ENCODE measurements at places on chromosomes 12 and 14. TPM values are rescaled to one million over a fixed set of nuclear protein-coding genes. Genes with fewer than 3 reads are reported as not detected.
A peak's percentile ranks its signal among the peaks of the same experiment; 100 is the strongest.

DNA sequence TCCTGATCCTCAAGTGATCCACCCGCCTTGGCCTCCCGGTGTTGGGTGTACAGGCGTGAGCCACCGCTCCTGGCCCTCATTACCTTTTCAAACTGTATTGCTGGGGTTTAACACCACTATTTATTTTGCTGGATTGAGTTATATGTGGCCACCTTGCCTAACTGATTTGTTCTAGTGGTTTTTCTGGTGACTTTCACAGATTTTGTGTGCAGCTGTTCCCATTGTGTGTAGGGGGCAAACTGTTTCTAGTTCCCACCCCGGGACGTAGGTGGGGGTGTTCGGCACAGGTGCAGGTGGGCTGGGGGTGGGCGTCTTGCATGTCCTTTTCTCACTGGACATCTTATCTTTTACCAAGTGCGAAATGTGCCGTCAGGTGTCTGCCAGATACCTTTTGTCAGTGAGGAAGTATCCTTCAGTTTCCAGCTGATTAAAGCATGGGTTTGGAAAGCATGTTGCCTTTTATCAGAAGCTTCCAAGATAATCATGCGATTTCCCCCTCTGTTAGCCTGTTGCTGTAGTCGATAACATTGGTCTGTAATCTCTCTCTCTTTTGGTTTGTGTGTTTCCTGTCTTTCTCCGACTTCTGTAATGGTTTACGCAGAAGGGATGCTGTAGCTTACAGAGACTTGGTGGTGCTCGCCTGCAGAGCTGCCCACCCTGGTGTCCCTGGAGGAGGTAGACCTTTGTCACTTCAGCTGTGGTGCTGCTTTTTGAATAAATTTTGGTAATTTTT is 33.6 kb downstream of the AACS start:
- no peak for DNase-seq

DNA sequence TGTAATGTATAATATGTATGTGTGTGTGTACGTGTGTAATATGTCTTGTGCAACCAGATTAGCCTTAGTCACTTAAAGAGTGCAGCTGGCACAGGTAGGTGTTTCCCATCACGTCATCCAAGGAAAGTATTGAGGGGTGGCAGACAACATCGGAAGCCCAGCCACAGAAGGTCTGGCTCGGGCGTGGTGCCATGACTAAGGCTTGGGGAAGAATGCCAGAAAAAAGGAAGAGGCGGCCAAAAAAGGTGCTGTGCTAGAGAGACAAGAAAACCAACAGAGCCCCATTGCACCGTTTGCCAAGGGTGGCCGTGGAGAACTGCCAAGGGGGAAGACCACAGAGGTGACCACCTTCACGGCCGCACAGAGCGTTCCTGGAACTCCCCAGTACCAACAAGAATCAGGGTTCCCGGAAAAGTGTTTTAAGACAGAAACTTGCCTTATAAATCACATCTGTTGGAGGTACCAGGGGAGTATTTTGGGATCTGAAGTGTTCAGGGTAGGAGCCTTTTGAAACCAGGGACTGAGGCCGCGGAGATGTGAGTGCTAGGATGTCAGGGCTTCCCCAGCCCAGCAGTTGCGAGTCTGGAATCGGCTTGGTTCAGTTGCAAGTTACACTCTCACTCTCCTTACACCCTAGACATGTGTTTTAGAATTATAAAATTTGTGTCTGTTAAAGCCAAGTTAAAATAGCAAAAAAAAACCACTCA is 131.2 kb upstream of the DYRK2 start:
- no peak for DNase-seq

DNA sequence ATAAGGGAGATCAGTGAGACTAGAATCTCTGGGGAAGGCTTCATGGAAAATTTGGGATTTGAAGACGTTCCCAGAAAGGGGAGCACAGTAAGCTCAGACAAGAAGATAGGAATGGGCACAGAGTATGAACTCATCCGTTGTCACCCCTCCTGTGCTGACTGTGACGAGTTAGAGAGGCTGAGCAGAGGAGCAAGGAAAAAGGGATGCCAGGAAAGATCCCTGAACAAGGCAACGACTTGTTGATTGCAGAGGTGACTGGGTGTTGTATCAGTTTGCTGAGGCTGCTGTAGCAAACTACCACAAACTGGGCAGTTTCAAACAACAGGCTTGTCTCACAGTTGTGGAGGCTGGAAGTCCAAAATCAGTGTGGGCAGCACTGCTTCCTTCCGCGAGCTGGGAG is 5.9 kb upstream of the GPD1 start:
- DNase-seq = no peak

DNA sequence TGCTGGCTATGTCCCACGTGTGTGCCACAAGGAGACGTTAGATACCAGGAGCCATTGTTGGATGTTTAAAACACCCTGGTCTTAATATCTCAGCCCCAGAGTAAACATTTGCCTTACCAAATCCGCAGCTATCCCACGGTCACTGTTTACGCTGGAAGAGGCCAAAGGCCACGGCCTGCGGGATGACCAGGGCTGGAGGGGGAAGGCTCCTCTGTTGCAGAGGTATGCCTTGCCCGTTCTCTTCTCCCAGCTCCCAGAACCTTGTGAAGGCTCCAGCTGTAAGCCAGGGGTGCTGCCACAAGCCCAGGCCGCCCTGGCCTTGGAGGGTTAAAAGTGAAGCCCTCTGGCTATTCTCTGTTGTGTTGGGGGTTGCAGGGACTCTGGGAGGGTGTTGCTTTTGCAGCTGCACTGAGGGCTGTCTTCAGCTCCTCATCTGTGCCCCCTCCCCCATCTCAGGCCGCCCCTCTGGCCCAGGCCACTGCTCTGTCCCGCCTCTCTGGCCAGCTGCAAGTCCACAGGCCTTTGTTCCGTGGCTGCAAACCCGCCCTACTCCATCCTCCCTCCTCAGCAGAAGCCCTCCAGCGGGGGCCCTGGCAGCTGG is 2.5 kb downstream of the PLEKHG3 start:
- no peak for DNase-seq

DNA sequence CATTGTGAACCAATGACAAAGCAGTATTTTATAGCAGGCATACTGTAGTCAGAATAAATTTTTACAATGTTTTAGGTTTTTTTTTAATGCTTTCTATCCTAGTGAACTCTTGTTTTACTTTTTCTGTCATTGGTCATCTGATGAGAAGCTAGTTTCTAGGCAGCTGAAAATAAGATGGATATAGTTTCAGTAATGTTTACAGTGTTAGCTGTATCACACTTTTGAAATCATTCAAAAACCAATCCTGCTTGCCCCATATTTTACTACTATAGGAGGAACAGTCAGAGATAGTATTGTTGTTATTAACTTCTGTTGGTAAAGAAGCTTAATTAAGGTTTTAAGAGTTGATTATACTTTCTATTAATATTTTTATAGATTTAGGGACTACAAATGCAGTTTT is 24.5 kb downstream of the USP15 start:
- no peak for DNase-seq

DNA sequence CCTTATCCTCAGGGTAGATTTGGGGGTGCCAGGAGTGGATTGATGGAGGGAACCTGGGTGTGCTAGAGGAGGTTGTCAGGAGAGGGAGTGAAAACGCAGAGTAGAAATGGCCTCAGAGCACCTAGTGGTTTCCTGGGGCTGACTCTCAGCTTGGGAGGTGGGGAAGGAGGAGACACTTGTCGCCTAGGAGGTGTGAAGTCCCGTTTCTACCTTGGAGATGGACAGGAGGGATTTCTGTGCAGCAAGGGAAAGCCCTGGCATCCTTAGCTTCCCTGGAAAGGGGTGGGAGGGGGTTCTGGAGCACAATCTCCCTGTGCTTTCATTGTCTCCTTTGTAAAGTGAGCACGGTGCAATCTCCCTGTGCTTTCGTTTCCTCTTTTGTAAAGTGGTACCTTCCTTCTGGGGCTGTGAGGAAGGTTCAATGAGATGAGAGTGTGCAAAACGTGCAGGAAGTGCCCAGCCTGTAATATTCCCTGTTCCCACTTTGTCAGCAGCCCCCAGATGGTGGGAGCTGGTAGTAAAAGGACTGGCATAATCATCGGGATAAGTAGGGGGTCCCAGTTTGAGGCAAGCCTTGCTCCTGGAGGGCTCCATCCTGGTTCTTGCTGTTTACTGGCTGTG is 1.6 kb downstream of the OAS3 start:
- DNase-seq = no peak

GRCh38 chr12:115267464-115267863 is 583.5 kb upstream of the TBX3 start:
- DNase-seq = no peak

DNA sequence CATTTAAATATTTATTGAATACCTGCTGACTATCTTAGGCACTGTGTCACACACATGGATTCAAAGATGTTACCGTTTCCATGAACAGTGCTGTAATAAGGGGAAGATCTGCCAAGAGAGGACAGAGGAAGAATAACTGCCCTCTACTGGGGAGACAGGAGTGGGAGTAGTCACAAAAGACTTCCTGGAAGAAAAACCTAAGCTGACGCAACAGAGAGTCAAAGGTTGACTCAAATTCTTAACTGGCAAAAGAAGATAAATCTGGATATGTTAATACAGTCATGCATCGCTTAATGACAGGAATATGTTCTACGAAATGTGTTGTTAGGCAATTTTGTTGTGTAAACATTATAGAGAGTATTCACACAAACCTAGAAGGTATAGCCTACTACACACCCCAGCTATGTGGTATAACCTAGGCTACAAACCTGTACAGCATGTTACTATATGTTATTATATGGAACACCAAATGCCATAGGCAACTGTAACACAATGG is 51.5 kb downstream of the DCAF5 start:
- peak; percentile 82 for DNase-seq

DNA sequence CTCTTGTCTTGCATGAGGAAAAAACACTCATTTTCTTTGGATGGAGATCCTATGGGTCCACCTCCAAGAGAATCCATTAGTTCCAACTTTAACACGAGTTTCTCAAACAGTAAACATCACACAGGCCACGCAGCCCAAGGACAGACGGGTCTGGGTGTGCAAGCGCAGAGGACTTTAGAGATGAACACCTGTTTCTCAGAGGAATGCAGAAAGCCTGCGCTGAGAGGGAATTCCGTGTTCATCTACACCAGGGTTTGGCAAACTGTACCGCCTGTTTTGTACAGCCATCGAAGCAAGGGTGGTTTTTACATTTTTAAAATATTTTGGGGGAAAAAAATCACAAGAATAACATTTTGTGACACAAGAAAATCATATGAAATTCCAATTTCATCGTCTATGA is 79.4 kb downstream of the RBM19 start:
- no peak for DNase-seq

DNA sequence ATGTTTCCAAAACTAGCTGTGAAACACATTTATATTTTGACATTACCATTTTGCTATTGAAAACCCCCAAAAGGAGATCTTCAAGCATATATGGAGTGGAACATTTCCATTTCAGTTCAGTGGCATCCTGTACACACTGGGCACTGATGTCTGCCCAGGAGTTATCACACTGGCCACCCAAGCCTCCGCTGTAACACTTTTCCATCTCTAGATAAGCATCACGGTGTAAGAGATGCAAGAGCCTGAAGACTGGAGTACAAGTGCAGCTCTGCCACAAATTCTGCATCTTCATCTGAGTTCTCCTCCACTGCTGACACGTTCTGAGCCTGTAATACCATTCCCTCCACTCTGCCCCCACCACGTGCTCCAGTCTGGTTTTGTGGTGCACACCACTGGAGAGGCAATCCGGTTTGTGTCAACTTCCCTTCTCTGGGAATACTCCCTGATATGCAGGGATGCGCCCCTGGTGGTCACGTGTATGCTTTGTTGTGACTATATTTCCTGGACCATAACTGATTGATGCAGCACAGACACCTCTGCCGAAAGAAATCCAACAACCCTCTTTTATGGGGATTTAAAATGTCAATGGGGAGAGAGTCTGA is 12.7 kb downstream of the SPTLC2 start:
- DNase-seq = no peak

DNA sequence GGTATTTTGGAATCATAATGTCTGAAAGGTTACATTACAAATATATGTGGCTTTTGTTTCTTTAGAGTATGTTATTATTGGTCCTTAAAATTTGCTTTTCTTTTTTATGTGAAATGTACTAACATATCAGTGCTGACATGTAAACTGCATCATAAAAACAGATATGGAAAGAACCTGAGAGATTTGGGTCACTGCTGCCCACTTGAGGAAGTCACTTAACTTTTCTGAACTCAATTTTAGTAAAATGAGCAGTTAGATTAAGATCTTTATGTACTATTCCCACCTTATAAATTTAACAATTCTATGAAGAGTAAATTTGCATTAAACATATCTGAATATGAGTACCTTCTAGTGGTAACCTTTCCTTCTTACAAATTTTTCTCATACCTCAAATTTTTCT is 7.5 kb downstream of the PTGR2 start:
- peak; percentile 5 for DNase-seq

OTOGL gene
- 0.36 TPM for total RNA-seq

STRAP gene
- 67.8 TPM for total RNA-seq

SRRM4 gene
- not detected for total RNA-seq

ARMH4 gene
- total RNA-seq = 14.1 TPM

FAR2 gene
- 10.5 TPM for total RNA-seq

LALBA gene
- total RNA-seq = not detected

RTL1 gene
- not detected for total RNA-seq
